ENCODE measurements at places on chromosomes 6 and 20.

DNA sequence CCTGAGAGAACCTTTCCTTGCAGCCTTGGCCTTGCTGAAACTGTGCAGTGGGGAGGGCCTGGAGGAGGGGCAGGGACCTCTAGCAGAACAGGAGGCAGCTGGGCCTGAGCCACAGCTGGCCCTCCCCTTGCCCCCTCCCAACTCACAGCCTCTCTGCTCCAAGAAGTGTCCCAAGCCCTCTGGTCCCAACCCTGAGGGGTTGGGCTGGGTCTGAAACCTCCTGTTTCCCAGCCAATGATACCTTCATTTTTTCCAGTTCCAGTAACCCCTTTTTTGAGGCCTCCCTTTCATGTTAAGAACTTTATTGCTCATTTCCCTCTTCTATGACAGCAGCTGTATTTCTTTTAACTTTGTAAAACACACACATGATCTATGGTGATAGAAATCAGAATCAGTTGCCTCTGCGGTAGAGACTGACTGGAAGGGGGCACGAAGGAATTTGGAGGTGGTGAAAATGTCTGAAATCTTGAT, 17.9 kb upstream of the ARMC12 start:
- DNase-seq, result no peak

DNA sequence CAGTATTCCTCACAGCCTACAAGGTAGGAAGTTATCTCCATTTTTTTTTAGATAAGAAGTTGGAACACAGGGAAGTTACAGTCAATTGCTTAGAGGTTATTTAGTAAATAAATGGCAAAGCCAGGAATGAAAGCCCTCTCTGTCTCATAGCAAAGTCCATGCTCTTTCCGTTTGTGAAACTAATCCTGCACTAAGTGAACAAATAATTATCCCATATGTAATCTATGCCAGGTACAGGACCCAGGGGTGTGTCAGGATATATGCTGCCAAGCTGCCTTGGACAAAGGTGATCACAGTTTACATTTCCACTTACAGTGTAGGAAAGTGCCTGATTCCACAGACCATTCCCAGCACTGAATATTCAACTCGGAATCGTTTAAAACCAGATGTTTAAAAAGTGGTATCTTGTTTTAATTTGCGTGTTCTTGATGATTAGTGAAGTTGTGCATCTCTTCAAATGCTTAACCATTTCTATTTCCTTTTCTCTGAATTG, 13.6 kb upstream of the GMDS start:
- no peak for DNase-seq

GRCh38 chr6:30970946-30971345, 12.6 kb upstream of the MUC21 start:
- DNase-seq, result no peak

DNA sequence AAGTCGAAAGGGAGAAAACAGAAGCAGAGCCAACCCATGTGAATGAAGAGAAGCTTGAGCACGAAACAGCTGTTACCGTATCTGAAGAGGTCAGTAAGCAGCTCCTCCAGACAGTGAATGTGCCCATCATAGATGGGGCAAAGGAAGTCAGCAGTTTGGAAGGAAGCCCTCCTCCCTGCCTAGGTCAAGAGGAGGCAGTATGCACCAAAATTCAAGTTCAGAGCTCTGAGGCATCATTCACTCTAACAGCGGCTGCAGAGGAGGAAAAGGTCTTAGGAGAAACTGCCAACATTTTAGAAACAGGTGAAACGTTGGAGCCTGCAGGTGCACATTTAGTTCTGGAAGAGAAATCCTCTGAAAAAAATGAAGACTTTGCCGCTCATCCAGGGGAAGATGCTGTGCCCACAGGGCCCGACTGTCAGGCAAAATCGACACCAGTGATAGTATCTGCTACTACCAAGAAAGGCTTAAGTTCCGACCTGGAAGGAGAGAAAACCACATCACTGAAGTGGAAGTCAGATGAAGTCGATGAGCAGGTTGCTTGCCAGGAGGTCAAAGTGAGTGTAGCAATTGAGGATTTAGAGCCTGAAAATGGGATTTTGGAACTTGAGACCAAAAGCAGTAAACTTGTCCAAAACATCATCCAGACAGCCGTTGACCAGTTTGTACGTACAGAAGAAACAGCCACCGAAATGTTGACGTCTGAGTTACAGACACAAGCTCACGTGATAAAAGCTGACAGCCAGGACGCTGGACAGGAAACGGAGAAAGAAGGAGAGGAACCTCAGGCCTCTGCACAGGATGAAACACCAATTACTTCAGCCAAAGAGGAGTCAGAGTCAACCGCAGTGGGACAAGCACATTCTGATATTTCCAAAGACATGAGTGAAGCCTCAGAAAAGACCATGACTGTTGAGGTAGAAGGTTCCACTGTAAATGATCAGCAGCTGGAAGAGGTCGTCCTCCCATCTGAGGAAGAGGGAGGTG, 38.7 kb downstream of the ZBTB2 start:
- no peak for DNase-seq

DNA sequence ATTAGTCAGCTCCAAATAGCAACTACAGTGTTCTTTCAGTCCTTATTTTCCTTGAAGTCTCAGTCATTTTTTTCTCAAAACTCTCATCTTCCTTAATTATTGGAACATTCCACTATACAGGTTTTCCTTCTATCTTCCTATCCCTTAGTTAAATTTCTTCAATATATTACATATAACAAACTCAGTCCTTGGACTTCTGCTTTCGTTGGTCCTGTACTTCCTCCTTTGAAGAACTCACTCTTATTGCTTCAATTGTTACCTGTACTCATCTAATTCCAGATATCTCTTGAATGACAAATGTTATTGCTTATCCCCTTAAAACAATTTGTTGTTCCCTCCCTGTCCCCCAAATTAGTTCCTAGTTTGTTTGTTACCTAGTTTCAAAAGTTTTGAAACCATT, 67.7 kb upstream of the NOTCH4 start:
- no peak for DNase-seq

DNA sequence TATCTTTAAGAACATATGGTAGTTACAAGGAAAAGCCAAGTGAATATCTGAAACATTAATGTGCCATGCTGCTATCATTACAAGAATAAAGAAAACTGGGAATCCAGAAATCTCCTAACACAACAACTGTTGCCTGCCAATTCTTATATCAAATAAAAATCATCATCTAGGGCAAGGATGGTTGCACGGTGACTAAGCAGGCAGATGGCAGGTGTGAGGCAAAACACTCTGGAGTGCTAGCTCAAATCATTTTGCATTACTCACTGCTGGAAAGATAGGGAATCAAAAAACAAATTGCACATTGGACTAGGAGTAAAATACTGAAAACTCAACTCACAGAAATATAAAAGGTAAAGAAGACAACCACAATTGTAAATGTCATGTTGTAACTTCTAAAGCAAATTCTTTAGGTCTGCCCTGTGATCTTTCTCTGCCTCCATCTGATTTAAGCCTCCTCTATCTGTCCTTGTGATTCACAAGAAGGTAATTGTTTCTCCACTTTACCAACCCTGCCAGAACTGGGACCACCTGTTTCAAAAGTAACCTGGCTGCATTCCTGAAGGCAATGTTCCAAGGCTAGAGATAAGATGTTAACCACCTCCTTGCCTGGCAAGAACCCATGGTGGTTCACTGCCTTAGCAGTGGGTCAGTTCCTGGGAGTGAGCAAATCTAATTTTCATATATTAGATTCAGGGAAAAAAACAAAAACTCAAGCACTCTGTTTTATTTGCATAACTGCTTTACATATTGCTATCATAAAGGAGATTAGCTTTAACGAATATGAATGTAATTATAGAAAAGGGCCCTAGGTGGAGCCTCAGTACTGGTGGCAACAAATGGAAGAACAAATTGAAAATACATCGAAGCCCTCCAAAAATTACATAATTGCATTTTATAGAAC, 33.1 kb upstream of the LCA5 start:
- DNase-seq, result no peak

GRCh38 chr20:61451953-61452352, 199.9 kb downstream of the CDH4 start:
- no peak for DNase-seq

DNA sequence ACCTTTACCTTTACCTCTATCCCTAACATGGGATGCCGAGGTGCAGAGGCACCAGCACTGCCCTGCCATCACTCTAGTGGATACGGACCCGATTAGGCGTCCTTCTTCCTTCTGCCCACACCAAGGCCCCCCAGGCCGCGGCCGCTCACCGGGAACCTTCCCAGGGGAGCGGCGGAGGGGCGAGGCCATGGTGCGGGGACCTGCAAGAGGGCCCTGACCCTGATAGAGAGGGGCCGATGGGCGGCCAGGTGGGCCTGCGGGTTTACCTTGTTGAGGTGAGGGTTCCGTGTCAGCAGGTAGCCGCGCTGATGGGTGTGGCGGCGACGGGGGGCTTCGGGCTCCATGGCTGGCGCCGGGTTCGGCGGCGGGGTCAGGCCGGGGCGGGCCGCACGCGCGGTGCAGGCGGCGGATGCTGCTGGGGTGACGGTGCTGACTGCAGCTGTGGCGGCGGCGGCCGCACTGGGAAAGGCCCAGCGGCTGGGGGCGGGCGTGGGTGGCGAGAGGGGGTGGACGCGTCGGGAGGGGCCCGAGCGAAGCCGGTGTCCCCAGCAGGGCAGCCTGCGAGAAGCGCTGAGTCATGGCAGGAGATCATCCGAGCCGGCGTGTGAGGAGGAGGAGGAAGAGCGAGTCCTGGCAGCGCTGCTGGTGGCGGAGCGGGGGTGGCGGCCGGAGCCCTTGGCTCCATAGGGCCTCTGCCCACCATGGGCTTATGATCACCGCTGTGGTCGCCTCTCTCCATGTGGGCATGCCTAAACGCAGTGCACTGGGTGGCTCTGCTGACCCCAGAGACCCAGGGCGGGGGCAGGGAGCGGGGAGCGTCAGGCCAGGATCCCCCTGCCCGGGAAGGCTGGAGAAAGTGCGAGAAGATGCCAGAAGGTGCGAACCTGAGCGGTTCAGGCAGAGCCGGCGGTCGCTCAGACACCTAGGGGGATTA, at the start of gene ME1:
ME1 (minus strand) TSS at position 441 of the 934 bp plus-strand sequence; CDS start at position 344, 97 bp downstream.
- DNase-seq, result peak; percentile 4

GRCh38 chr20:50062006-50062838, 50.7 kb downstream of the UBE2V1 start:
- DNase-seq, result no peak

GRCh38 chr6:2977799-2978590, 6.6 kb upstream of the SERPINB6 start:
- no peak for DNase-seq

DNA sequence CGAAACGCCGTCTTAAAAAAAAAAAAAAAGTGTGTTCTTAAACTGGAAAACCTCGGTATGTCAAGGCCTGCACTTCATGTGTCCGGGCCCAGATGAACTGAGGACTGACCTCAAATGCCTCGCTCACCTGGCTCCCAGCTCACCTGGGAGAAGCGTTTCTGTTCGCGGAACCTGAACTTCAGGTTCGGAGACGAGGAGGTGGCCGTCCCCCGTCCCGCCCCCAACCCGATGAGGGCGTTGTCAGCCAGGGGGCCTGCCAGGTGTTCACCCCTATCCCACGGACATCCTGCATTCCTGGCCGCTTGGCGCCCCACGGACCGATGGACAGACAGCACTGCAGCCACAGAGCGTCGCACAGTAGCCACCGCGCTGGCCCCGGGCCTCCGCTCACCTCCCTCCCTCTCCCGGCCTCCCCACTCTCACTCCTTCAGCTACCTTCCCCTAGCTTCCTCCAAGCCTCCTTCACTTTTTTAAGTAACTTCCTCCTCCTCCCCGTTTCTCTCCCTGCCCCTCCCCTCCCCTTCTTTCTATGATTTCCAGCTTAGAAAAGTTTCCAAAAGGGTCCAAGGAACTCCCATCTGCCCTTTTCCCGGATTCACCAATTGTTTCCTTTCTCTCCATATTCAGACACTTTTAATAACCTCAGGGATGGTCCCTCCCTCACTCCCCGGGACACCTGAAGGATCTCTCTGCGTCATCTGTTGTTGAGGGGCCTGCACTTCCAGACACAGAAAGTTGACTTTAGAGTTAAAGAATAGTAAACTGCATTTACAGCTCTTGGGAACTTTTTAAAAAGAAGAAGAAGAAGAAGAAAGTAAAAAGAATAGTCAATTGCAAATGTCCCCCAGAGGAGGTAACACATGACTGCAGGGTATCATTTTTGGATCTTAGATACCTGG, 22.7 kb upstream of the MCM3 start:
- DNase-seq, result no peak

DNA sequence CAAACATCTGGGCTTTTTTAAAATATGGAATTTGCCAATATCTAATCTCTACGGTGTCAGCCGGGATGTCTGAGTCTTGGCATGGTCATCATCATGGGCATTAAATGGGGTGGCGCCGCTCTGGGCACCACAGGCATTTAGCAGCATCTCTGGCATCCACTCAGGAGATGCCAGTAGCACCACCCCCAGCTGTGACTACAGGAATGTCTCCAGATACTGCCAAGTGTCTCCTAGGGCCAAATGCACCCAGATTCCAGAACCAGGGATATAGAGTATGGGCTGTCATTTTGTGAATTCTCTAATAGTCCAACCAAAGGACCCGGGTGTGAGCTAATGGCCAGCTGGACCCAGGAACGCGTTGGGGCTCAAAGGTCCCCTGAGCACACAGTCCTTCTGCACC, 361.0 kb downstream of the TAF4 start:
- no peak for DNase-seq

DNA sequence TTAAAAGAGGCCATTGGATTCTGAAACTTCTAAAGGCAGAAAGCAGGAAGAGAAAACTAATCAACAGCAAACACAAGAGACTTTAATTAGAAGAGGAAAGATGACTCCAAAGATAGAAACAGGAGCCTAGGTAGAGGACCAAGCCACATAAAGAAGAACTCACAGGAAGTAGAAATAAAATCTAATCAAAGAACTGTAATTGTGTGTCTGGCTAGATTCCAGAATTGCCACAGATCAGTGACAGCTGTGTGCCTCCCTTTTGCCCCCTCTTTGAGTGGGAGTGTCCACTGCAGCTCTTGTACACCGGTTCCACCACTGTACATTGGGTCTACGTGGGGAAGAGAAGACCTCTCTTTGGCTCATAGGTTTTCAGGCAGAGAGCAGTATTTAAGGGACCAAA, 22.3 kb upstream of the THEMIS start:
- DNase-seq, result no peak

DNA sequence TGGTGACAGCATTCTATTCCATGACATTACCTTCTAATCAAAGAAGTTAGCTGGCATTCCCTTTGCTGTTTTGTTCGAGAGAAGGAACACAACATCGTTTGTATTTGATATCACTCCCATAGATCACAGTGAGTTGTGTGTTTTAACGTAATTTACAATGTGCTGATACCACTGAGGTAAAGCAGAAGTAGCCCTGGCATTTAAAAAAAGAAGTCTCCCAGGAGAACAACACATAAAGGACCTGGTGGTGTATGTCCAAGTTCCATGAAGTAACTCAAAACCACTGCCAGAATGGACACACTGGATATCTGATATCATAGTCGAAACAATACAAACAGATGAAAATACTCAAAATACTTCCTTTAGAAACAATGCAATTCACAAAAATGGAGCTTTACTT, 351.7 kb downstream of the RNGTT start:
- no peak for DNase-seq

GRCh38 chr6:6780231-6780630, 191.7 kb downstream of the LY86 start:
- DNase-seq, result no peak

DNA sequence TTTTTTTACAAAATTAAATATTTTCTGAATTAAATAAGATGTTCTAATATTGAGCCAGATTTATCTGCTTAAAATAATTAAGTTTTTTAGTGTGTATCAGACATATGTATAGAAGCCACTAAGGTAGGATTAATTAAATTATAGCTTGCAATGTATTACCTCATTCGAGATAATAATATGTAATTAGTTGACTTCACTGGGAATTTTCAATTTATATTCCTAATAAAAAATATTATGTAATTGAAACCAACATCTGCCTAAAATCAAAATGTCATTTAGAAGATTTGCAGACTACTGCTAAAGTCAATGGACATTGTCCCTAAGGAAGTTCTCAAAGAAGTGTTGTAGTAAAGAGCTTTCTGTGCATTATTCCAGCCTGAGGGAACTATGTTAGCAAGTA, 254.7 kb downstream of the EYS start:
- DNase-seq, result no peak

Measured in T-helper 9 cell (primary cell).